Astrocyte (in vitro differentiated cells and primary cell): ENCODE measurements at places on chromosomes 4 and X. TPM values are rescaled to one million over a fixed set of nuclear protein-coding genes. Genes with fewer than 3 reads are reported as not detected.

HGFAC gene
- total RNA-seq, result 0.38 and 0.52 TPM in 2 replicates

DSPP gene
- total RNA-seq, result not detected in 2 replicates

CDX4 gene
- not detected in 2 replicates for total RNA-seq

TENM3 gene
- 127 TPM in 2 replicates for total RNA-seq

H2BW2 gene
- total RNA-seq, result not detected in 2 replicates

TENT5D gene
- not detected in 2 replicates for total RNA-seq

FOXR2 gene
- not detected in 2 replicates for total RNA-seq

IKBKG gene
- 21.4 and 22.3 TPM in 2 replicates for total RNA-seq
